Panc1 (cell line): ENCODE measurements at places on chromosomes 1 and 21.

DNA sequence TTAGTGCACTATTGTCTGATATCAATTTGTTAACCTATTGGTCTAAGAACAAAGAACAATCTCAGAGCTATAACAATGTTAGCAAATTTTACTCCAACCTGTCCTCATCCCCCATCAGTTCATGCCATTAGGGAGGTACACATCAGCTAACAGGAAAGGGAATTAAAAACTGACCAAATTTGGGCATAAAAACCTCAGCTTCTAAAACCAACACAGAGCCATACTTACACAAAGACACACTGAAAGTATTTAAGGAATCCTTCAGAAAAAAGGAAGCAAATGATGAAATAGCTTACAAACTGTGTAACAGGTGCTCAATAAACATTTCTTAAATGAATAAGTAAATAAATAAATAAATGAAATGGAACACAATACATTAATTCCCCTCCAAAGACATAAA is 89.2 kb downstream of the TTLL7 start:
- DNase-seq: no peak

DNA sequence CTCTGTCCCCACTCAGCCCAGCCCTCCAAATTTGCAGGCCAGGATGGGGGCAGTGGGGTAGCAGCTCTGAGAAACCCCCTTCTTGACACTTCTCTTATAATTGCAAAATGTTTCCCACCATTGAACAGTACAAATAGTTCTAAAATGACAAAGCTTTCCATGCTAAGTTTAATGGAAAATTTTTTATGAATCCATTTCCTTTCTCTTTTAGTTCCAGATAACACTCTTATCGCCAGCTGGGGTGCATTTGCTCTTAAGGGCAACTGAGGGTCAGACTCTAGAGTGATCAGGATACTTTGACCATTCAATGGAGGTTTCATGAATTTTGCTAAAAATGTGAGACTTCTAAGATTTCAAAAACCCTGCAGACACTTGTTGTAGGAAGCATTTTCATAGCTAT is 29.9 kb downstream of the PIK3C2B start:
- DNase-seq: no peak

- DNase-seq: no peak
Observed at GRCh38 chr21:41769111-41769510, 2.3 kb upstream of the RIPK4 start.

- DNase-seq: no peak
Observed at GRCh38 chr1:216606047-216606637, 117.1 kb downstream of the ESRRG start.

- no peak for DNase-seq
Observed at GRCh38 chr1:244414543-244414942, 37.2 kb downstream of the ADSS2 start.

DNA sequence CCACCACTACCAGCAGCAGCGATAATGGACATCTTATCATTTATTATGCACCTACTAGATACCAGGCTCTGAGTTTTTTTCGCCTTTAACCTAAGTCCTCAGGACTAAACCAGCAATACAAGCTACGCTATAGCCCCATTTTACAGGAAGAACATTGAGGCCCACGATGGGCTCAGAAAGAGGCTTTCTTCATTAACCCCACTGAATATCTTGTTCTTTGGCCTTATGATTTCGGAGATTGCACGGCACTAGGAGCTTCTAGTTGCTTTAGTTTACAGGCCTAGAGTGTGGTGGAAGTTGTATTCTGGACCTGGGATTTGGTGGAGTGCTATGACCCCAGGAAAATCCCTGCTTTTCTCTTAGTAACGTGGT is 1.5 kb downstream of the SESN2 start:
- no peak for DNase-seq

- DNase-seq: no peak
Observed at GRCh38 chr1:59417406-59417805, 120.5 kb downstream of the FGGY start.

- no peak for DNase-seq
Observed at GRCh38 chr1:97570691-97571090, 350.1 kb downstream of the DPYD start.

DNA sequence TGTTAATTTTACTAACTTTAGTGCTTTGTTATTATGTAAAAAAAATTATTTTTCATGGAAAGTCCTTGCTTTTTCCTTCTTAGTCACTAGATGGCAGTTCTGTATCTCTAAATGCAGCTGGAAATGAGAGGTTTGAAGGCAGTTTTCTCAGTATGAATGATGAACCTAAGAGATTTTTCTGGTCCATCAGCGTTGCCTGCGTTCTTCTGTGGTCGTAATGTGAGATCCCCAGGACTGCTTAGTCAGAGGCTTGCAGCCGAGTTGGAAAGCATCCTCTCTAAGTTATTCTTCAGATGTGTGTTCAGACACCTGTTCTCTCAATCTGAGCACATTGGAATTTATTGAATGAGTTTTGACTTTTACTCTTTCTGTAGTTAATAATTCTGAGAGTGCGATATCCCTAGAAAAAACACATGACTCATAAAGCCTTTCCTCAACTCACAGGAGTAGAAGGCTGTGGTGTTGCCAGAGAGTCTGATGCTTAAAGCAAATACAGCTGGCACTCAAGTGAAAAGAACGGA is 99.3 kb downstream of the FMN2 start:
- DNase-seq: no peak

DNA sequence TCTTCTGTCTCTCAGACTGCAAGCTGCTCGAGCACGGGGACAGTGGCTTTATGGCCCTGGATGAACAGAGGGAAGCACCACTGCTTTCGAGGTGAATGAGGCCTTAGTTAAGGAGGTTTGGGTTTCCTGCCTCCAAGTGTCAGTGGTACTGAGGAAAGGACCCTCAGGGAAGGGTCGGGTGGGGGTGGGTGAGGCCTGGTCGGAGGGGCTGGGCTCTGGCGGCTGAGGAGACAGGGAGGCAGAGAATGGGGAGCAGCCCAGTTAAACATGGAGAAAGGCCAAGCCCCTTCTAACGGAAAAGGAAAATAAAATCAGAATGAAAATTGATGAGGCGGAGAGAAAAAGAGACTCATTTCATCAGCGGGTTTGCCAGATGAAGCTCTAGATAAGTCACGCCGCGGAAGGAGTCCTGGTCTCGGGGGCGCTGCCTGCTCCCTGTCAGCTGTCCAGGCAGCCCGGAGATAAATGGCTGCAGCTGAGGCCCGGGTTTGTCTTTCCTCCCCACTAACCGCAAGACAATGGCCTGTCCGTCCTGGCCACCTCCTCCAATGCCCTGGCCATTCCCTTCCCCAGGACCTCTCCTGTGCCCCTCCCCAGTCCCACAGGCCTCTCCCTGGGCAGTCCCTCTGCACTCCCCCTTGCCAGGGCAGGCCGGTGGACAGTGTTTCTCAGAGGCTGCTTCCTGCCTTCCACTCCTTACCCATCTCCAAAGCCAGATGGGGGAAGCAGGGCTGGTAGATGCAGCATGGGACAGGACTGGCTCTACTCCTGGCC is 55.2 kb downstream of the LRRN2 start:
- no peak for DNase-seq

- DNase-seq: no peak
Observed at GRCh38 chr21:15139898-15140297, 75.1 kb upstream of the NRIP1 start.

- no peak for DNase-seq
Observed at GRCh38 chr1:39272027-39272797, 67.7 kb downstream of the MACF1 start.

DNA sequence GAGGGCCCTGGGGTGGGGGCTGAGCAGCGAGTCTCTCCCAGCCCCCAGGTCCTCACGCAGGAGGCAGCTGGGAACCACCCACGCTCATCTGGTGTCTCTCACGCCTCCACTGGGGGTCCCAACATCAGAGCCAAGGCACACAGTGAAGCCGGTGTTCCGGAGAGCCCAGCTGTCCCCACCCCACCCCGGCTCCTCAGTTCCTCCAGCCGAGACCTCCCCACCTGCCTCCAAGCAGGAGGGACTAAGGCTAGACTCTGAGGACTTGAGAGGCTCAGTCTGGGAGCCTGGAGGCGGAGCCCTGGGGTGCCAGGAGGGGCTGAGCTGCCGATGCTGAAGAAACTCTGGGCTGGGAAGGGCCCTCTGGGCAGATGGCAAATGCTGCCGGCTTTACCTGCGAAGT is 1.6 kb upstream of the HPCA start:
- DNase-seq: no peak

DNA sequence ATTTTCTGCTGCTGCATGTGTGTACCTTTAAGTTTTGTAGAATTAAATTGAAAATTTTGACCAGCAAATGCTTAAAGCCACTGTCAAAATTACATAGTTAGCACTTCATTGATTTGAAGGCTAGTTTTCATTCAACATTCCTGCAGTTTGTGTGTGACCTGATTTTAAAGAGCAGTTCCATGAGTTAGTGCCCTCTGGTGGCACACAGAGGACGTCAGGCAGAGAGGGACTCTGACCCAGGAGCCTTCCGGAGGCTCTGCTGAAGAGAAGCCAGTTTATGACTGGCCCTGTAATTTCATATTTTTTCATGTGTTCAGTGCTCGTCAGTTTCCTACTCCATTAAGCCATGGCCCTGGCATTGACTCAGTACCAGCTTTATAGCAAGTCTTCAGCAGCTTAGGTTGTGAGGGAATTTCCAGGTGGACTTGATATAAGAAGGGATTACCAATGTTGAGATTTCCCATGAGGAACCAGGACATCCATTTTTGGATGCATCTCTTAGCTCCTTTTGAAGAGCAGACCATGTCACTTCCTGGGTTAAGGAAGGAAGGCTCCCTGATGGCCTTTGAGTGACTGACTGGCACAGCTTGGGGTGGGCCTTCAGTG is 104.7 kb downstream of the CAMTA1 start:
- peak; percentile 39 for DNase-seq

DNA sequence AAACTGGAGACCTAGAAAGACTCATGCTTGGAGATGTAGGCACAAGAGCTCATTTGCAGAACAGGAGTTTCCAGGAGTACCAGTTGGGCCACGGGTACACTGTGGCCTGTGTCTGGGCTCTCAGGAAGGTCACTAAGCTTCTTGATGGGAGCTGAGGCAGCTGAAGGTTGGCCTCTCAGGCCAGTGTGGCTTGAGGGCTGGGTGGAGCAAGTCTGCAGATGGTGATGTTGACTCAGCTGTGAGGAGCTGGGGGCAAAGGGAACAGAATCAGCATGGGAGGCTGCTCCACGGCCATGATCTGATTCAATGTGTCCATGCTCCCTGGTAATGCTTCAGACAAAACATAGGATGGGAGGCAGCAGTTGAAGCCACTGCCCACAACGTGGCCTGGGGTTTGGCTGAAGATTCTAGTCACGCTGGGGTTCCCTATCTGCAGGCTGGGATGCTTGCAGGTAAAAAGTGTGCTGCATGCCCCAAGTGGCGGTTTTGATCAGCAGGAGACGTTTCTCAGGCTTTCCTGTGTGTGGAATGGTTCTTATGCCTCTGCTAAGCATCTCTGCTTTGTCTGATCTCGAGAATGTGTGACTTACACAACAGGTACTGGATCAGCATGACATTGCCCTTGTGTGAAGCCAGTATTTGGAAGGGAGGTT is 15.4 kb upstream of the TENT5C start:
- no peak for DNase-seq

DNA sequence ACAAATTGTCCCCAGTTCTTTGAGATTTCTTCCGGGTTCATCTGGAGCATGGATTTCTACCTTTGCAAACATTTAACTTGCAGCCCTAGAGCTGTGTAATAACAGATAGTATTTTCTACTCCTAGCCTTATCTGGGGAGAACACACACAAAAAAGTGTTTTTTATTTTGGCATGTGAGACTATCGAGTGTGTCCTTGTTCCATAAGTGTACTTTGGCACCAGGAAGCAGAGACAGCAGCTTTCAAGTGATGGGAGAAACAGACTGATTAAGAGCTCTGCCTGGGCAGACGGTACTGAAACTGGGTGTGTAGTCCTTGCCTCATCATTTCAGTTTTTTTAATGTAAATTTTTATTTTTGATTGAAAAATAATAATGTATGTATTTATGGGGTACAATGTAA is 297.4 kb downstream of the ST6GALNAC3 start:
- DNase-seq: no peak

GRCh38 chr21:30726726-30727125 is 8.1 kb upstream of the KRTAP21-3 start:
- DNase-seq: no peak

- no peak for DNase-seq
Observed at GRCh38 chr1:36725151-36725550, 242.4 kb upstream of the CSF3R start.

- DNase-seq: no peak
Observed at GRCh38 chr1:214066936-214067335, 79.2 kb downstream of the PROX1 start.

- no peak for DNase-seq
Observed at GRCh38 chr1:119364640-119365039, 3.9 kb upstream of the HAO2 start.

DNA sequence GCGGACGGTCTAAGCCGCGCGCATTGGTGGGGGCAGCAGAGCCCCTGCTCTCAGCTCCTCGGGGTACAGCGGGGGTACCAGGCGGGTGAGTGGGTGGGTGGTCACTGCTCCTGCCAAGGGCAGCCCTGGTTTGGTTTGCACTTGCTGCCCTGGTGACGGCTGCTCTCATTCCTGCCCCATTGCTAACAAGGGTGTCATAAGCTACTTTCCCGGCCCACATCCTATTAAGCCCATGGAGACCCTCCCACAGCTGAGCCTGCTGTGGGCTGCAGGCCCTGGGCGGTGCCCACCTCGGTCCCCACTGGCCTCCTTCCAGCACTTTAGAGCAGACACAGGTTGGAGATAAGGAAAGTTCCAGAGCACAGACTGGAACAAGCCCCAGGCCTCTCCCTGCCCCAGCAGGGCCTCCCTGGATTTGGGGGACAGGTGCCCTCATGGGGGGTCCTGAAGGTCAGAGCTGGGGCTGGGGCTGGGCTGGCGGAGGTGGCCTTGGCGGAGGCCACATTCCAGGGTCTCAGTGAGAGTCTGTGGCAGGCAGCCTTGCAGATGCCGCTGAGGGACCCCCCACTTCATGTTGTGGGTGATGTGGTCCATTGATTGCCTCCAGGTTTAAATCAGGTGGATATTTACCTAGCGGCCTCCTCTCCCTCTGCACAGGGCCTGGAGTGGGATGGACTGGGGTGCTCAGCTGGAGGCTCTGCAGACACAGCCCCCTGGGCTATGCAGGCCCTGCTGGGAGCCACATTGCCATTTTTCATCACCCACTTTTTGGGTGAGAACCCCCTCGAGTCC is 27.0 kb downstream of the COL18A1 start:
- no peak for DNase-seq

DNA sequence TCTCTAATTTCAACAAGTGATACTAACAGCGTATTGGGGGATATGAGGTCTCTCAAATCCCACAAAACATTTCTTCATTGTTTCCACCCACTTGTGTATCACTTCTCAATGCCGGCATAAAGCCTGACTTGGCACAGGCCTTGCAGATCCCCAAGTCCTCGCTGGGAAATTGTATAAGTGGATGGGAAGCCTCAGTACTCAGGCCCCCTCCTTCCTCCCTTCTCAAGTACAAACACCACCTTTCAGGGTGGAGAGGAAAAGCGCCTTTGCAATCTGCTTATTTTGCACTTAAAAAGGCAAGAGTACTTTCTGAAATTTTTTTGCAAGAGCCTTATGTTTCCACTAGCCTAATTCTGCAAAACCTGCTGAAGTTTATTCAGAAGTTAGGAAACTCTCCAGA is 25.8 kb upstream of the KLHDC8A start:
- no peak for DNase-seq

GRCh38 chr21:46179708-46180078 is 4.6 kb downstream of the SPATC1L start:
- no peak for DNase-seq
